Astrocyte (in vitro differentiated cells and primary cell): ENCODE measurements at places on chromosomes 2 and 18. TPM values are rescaled to one million over a fixed set of nuclear protein-coding genes. Genes with fewer than 3 reads are reported as not detected.
A peak's percentile ranks its signal among the peaks of the same experiment; 100 is the strongest.

The ANKRD30BL gene
- total RNA-seq: not detected in 2 replicates

DNA sequence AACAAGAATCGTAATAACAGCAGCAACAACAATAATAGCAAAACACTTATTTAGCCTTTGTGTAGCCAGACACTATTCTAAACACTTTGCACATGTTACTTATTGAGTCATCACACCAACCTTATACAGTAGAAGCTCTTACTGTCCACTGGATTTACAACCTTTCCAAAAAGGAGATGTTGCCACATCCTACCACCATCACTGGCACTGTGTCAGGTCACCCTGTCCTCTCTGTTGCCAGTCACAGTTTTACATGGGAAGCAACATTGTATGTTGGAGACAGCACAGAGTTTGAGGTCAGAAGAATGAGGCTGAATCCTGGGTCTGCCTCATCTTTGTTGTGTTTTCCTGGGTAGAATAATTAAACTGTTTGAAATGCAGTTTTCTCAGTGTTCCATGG is 201.4 kb upstream of the EPAS1 start:
- DNase-seq: no peak

GRCh38 chr2:133553251-133553650 is 15.0 kb downstream of the NCKAP5 start:
- peak; percentile 63 for DNase-seq

The NETO1 gene
- total RNA-seq: 18.4 and 19.8 TPM in 2 replicates

DNA sequence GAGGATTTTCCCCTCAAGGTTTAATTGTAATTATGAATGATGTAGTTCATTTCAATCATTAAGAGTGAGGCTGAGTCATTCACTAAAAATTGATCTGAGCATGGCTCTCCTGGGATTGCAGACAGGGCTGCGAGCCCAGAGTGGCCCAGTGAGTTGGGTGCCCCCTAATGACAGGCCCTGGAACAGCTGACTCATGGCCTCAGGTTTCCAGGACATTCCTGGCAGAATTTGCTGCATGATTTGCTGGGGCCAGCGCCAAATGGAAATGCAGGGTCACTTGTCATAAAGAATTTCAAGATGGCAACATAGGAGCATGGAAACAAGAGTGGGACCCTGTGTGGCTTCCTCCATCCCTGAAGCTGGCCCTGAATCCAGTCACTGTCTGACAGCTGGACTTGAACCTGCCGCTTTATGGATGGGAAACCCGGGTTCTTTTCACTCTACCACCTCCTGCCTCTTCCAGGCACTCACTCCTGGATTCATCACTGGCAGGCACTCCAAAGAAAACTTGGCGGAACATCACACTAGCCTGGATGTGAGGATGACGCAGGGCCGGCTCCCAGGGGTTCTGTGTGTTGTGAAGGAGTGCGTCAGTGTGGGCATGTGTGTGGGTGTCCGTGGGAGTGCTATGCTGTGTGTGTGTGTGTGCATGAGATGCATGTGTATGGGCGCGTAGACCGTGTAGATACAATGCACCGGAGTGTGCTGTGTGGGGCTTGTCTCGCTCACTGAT is 15.2 kb downstream of the OTOF start:
- DNase-seq: peak; percentile 65

The ZNF892 gene
- total RNA-seq: 4.8 and 5.9 TPM in 2 replicates

GRCh38 chr2:1687254-1687653 is 57.1 kb downstream of the PXDN start:
- peak; percentile 69 for DNase-seq

The C2orf15 gene
- 0.59 and 0.60 TPM in 2 replicates for total RNA-seq

DNA sequence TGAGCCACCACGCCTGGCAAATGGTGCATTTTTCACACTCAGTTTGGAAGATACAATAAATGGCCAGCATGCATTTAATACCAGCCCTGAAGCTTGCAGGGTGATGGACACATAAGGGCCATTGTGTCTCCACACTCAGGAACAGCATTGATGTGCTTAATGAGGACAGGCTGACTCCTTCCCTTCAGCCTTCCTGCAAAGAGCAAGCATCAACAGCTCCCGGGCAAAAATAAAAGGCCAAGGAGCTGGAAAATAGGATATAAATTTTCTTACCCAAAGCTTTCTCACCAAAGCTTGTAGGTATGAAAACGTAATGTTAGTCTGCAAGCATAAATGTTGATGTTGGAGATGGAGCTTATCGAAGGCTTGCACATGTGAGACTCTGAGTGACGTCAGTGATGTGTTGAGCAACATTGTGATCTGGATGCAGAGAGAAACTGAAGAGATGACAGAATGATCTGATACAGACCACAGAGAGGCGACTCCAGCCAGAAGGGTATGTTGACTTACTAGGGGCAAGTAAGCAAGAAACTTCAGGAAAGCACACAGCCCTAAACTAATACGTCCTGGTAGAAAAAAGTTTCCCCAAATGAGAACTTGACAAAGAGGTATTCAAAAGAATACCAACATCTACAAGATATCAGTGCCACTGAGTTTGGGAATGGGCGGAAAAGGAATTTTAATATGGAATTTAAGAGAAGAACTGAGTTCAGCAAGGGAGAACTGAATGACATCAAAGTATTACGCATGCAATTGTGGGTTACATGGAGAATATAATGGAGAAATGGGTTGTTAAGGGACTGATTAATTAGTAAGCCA is 256.5 kb downstream of the TGIF1 start:
- no peak for DNase-seq

GRCh38 chr2:97812931-97813330 is 99.6 kb downstream of the ZAP70 start:
- no peak for DNase-seq

The POU3F3 gene
- 0.09 TPM in 1 of 2 replicates, not detected in the other for total RNA-seq

GRCh38 chr2:66571918-66572317 is 137.0 kb downstream of the MEIS1 start:
- DNase-seq: peak; percentile 44

DNA sequence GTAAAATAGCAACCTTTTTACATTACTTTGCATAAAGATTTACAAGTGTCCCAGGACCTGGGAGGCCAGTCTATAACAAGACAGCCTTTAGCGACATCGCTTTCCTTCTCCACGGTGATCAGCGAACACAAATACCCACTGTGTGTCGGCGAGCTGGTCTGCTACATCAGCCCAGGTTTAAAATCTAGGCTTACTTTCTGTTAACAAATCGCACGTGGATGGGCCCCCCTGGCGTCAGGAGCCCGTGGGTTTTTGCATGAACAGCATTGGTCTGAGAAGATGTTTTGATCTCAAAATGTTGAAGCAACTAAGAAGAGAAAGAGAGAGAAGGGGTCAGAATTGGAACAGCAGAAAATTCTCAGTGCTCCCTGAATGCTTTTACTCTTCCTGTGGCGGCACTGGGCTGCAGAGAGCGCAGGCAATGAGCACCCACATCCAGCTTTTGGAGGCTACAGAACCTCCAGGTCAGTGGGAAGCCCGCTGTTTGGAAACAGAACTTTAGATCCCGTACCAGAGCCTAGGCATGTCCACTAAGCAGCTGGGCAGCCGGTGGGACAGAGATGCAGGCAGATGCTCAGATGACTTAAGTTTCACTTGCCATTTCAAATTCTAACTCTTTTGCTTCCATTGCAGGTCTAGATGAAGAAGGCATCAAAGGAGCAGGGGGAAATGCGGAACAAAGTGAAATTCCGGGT is 32.9 kb downstream of the CYP27C1 start:
- DNase-seq: no peak

The CFAP53 gene
- total RNA-seq: 0.46 and 0.68 TPM in 2 replicates

DNA sequence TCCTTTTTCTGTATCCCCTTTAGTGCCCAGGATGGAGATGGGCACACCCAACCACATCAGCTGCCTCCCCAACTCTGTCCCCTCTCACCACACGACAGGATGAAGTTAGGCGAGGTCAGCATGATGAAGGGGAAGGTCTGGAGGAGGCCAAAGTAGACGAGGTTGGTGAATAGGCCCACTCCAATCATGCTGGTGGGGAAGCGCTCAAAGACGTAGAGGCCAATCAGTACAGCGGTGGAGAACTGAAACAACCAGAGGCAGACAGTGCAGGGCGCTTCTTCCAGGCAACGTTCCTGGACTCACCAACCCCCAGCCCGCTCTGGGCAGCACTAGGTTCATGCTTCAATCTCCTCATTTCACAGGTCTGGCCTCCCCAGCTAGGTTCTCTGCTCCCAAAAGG is 2.9 kb downstream of the TEX261 start:
- no peak for DNase-seq

DNA sequence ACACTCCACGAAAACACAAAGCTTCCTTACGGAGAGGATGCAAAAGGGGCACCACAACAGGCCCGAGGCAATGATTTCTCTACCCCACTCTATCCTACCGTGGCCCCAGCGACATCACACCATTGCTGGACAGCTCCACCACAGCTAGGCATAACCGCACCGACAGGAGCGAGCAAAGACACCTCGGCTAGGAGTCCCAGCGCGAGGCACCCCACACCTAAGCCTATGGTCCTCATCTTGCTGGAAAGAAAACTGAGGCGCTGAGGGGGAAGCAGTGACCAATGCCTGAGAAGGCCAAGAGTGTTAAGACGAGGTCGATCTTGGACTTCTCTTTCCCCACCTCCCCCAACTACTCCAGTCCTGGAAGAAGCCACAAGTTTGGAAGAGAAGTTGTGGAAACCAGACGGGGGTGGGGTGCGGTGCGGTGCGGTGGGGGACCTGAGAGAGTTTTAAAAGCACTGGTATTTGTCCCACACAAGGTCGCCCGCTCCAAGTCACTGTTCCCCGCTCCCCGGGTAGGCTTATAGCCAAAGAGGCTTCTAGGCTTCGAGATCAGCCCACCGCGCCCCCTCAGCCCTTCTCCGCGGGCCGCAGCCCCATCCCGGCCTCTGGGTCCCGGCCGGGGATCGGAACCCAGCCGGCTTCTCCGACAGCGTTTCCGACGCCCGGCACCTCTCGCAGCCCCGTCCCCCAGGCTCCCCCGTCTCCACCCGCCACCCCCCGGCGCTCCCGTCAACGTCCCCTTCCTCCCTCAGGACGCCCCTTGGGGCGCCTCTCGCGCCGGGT is 766 bp downstream of the PDE6D start:
- peak; percentile 34 for DNase-seq

DNA sequence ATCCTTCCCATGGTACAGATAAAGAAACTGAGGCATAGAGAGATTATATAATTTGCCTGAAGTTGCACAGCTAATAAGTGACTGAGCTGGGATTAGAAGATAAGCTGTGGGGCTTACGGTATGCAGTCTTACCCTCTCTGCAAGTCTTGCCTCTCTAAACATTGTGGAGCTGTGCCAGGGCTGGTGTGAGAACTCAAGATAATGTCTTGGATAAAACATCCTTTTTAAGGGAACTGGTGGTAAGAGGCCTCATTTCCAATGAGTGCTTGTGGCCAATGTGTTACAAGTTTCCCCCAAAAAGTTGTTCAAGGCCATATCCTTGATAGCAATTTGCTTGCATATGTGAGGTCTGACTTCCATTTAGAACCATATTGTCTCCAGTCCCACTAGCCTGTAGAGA is 84.3 kb upstream of the ETAA1 start:
- no peak for DNase-seq

The MOCOS gene
- total RNA-seq: 1.4 and 1.9 TPM in 2 replicates

The NOSTRIN gene
- not detected in 2 replicates for total RNA-seq

DNA sequence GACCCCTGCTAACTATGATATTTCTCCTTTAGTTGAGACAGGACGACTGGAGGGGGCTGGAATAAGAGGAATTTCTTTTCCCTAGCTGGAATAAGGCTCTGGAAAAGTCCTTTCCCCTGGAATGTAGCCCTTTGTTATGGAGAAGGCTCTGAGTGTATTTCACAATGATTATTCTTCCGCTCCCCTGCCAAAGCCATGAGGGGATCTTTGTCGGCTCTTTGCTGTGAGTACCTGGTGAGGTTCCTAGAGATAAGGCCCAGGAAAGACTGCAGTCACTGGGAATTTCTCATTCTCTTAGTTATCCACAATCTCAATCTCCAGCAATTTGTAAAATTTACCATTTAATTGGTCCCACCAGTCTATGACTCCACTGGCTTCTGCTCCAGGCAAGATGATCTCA is 340.2 kb upstream of the HNRNPA3 start:
- DNase-seq: no peak

- DNase-seq: no peak
Observed at GRCh38 chr2:19457809-19458208, 99.4 kb upstream of the OSR1 start.

- no peak for DNase-seq
Observed at GRCh38 chr2:58035352-58035751, 11.3 kb upstream of the VRK2 start.

The ZNF385B gene
- 0.27 TPM in 1 of 2 replicates, not detected in the other for total RNA-seq

- peak; percentile 78 for DNase-seq
Observed at GRCh38 chr2:201358684-201359083, 1.5 kb upstream of the FLACC1 start.

- DNase-seq: peak; percentile 11
Observed at GRCh38 chr2:71798266-71799012, 345.1 kb downstream of the DYSF start.

GRCh38 chr2:236633775-236634560 is 64.3 kb downstream of the ACKR3 start:
- DNase-seq: no peak

The SP140 gene
- 14.1 and 18.5 TPM in 2 replicates for total RNA-seq

The LHCGR gene
- total RNA-seq: not detected in 2 replicates

The TCF7L1 gene
- 27.2 and 30.8 TPM in 2 replicates for total RNA-seq

DNA sequence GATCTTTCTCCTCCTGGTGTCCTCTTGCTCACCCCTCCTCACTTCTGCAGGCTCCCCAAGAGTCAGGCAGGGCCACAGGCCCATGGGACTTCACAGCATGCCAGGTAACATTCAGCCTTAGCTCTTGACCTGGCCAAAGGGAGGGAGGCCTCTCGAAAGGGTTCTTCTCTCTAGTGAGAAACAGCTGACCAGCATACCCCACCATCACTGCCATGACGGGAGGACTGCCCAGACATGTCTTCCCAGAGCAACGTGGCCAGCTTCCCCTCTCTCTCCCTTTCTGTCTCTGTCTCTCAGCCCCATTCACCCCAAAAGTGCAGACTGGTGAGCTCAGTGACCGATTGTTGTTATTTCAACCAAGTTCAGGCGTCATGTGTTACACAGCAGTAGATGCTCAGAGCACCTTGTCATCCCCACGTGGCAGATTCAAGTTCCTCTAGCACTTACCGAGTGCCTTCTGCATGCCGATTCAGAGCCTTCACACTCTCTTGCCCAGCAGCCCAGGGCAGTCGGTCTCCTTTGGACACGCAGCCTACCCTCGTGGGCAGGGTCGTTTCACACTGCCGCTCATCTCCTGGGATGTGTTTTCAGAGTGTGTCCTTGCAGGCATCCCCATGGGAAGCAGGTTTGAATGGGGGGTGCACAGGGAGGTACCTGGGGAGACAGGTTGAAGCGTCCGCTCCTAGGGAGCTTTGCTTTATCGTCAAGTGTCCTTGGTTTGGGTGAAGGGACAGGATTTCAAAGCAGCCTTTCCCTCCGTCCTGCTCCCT is 259.9 kb downstream of the NDUFA10 start:
- no peak for DNase-seq

The TUBA4B gene
- total RNA-seq: not detected in 2 replicates

The QPCT gene
- total RNA-seq: 23.1 and 25.2 TPM in 2 replicates

DNA sequence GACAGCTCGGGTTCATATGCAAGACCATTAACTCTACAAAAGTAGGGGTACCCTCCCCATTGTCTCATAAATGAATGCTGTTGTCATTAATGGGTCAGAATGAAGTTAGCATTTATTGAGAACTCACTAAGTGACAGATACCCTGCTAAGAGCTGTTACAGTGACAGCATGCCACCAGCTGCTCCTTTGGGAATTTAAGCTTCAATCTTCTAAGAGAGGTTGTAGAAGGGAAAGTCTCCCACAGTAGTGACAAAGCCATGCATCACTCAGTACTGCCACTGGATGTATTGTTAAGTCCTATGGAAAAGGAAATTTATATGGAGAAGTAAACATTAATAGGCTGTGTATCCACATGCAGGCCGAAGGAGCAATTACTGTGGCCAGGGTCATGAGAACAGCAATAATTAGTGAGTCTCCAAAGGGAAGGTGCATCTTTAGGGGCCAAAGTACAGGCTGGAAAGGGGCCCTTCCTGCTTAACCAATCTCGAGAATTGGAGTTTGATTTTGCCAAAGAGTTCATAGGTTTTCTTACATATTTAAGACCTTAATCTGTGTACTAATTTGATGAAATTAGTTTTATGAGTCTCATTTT is 64.5 kb upstream of the FAM124B start:
- DNase-seq: no peak
